ENCODE measurements at places on chromosomes 2 and 18. TPM values are rescaled to one million over a fixed set of nuclear protein-coding genes. Genes with fewer than 3 reads are reported as not detected.

STEAP3 gene
- 0.34 TPM for total RNA-seq

FAM168B gene
- total RNA-seq: 66.6 TPM

SPP2 gene
- not detected for total RNA-seq

STK25 gene
- total RNA-seq: 103 TPM

ARHGAP25 gene
- total RNA-seq: 61.5 TPM

SPOPL gene
- total RNA-seq: 8.9 TPM

NCL gene
- total RNA-seq: 1,312 TPM

SPEG gene
- total RNA-seq: 2.3 TPM

ZNF142 gene
- total RNA-seq: 30.4 TPM

AQP12A gene
- not detected for total RNA-seq

MAPRE3 gene
- total RNA-seq: 1.7 TPM

SCYGR4 gene
- not detected for total RNA-seq

SERPINB11 gene
- total RNA-seq: not detected

DUSP28 gene
- total RNA-seq: 6.2 TPM

ZBTB14 gene
- total RNA-seq: 23.9 TPM

NUP35 gene
- 27.1 TPM for total RNA-seq

CABYR gene
- total RNA-seq: 2.1 TPM

OTOS gene
- not detected for total RNA-seq

RAX gene
- not detected for total RNA-seq

DSG3 gene
- total RNA-seq: not detected

SLC19A3 gene
- not detected for total RNA-seq

OR6B2 gene
- not detected for total RNA-seq

FSIP2 gene
- total RNA-seq: not detected

C2orf15 gene
- 1.5 TPM for total RNA-seq

TCF23 gene
- total RNA-seq: not detected

C2orf78 gene
- total RNA-seq: not detected

VSNL1 gene
- total RNA-seq: not detected

G6PC2 gene
- not detected for total RNA-seq

OXER1 gene
- total RNA-seq: not detected

DCDC2C gene
- total RNA-seq: not detected

CRACDL gene
- total RNA-seq: 0.09 TPM

GNAL gene
- not detected for total RNA-seq

ERBB4 gene
- not detected for total RNA-seq

LYG2 gene
- total RNA-seq: not detected

ARHGEF33 gene
- total RNA-seq: not detected

RBM43 gene
- total RNA-seq: 3.4 TPM

OST4 gene
- 262 TPM for total RNA-seq

SP140 gene
- total RNA-seq: 78.1 TPM

REEP1 gene
- total RNA-seq: 0.25 TPM

UGT1A7 gene
- not detected for total RNA-seq

BMP10 gene
- total RNA-seq: not detected

STPG4 gene
- not detected for total RNA-seq

SDC1 gene
- total RNA-seq: 0.11 TPM

ACP1 gene
- 153 TPM for total RNA-seq

ELAC1 gene
- 5.1 TPM for total RNA-seq

EIPR1 gene
- 39.1 TPM for total RNA-seq

HOXD8 gene
- total RNA-seq: not detected

GREB1 gene
- 1.5 TPM for total RNA-seq
